AG09319 (cell line): ENCODE measurements at places on chromosomes 3 and 15.
A peak's percentile ranks its signal among the peaks of the same experiment; 100 is the strongest.

- DNase-seq, result no peak
These were observed 18.6 kb downstream of the RNU5B-1 start for GRCh38 chr15:65323071-65323511.

DNA sequence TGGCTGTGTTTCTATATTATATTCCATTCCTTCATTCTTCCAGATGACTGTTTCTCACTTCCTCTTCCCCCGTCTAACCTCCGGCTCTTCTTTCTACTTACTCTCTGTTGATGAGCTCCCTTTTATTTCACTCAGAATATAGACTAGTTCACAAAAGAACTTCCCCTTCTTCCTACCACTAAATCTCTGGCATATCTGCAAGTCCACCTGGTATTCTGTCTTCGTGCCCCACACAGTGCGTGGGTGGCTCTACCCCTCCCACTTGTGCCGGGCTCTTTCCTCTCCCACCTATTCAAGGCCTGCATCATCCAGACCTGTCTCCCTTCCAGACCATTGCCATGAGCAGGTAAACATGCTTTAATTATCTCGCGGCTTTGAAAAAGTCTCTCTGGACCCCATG lies 73.0 kb downstream of the SCN10A start:
- no peak for DNase-seq

DNA sequence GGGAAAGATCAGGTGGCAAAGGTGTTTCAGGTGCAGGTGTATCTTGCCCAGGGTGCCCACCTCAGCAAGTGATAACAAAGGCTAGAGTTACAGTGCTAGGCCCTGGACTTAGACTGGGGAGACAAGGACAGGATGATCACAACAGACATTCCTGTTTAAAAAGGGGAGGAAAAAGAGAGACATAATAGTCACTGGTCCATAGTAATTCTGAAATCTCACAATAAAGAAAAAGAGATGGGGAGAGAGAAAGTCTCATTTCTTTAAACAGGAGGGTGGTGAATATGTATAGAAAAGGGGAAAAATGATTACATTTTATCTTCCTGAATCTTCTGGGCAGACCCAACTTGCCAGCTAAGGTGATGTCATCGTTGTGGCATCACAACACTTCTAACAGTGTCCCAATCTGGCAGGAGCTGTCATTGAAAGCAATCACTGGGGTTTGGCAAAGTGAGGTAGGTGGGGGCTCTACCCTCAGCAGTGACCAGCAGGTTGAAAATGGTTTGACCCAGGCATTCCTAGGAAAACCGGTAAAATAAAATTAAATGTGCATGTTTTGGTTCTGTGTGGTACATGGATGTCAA lies 99.5 kb downstream of the ZNF621 start:
- no peak for DNase-seq

GRCh38 chr3:172751175-172751704 lies 714 bp downstream of the ECT2 start:
- DNase-seq, result no peak

DNA sequence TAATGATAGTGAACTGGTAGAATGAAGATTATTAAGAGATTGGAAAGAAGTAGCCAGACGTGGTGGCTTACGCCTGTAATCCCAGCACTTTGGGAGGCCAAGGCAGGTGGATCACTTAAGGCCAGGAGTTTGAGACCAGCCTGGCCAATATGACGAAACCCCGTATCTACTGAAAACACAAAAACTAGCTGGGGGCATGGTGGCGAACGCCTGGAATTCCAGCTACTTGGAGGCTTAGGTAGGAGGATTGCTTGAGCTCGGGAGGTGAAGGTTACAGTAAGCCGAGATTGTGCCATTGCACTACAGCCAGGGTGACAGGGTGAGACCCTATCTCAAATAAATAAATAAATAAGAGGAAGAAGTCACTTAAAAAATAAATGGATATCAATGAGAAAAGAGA lies 14.0 kb downstream of the USP8 start:
- DNase-seq, result no peak

GRCh38 chr15:55546718-55547117 lies 38.7 kb upstream of the DNAAF4 start:
- DNase-seq, result no peak

- DNase-seq, result no peak
These were observed 38.1 kb downstream of the SI start for GRCh38 chr3:165040186-165040585.

DNA sequence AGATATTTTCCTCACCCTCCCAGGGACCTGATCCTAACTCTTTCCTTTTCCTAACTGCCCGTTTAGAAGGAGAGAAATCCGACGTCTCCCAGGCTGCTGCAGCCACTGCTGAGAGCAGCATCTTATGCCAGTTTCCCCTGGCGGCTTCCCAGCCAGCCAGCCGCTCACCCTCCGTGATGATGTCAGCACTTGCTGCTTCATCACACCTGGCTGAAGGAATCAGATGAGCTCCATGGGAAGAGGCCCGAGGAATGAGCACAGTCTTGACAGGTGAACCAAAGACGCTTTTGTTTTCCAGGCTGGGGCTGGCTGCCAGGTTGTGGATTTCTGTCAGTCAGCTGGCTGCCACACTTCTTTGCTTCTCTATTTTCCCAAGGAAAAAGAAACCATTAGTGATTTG lies 445.1 kb upstream of the RBMS3 start:
- no peak for DNase-seq

DNA sequence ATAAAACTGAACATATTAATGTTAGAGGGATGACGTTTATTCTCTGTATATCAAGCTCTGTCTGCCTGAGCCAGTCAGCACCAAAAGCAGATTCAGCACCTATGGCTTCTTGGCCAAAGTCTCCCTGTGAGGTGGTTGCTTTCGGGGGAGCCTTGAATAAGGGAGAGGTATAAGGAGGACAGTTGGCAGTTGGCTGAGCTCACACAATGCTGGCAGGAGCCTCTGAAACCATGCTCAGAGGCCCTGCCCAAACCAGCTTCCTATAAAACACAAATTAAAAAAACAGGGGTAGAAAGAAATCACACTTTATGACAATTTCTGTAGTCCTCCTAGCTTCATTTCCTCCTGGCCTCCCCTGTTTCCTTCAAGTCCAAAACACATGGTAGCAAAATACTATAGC lies 18.8 kb downstream of the ARHGEF3 start:
- DNase-seq, result no peak

DNA sequence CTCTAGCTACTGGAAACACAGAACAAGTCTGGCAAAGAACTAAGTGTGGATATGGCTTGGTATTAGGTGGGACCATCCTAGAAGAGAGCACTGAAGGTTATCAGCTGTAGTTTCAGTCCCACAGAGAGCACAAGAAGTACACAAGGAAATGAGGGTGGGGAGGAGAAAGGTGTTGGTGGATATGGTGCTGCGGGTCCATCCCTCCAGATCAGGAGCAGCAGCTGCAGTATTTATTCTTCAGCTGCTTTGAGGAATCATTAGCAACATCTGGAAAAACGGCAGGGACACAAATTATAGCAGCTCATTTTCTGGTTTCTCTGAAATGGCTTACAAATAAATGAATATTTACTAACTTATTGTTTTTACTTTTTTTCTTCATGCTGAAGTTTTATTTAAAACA lies 29.0 kb downstream of the CD80 start:
- DNase-seq, result no peak

DNA sequence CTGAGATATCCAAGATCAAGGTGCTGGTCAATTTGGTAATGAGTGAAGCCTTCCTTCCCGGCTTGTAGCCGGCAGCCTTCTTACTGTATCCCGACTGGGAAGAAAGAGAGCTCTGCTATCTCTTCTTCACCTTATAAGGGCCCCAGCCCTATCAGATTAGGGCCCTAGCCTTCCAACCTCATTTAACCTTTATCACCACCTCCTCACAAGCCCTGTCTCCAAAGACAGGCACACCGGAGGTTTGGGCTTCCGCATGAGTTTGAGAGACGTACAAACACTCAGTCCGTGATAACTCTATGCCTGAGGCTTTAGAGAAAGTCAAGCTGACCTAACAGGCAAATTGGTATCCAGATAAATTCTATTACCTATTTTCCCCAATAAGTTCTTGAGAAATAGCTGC lies 243.9 kb downstream of the OPA1 start:
- DNase-seq, result no peak

GRCh38 chr3:133089906-133090485 lies 51.8 kb downstream of the TMEM108 start:
- no peak for DNase-seq

GRCh38 chr3:16300881-16301359 lies 35.9 kb downstream of the OXNAD1 start:
- DNase-seq, result no peak

DNA sequence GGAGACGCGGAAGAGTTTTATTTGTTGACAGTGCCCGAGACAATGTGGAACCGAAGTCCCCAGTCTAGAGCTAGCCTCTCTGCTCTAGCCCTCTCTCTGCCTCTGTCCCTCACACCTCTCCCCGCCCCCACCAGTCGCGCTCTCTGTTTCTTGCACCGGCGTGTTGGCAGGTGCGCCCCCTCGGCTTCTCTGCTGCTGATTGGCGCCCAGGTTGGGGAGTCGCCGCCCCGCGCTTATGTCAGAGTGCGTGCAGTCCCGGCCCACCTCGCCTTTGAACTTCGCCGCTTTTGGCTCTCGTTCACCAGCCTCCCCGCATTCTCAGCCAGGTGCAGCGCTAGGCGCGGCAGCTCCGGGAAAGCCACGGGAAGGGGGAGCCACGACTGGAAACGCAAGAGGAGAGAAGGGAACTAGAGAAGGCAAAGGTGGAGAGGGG lies at the start of gene SOX14:
Gene SOX14, plus strand, starts transcription at position 315 of the 433 bp plus-strand sequence. CDS start 470 bp downstream, outside the sequence.
- no peak for DNase-seq

DNA sequence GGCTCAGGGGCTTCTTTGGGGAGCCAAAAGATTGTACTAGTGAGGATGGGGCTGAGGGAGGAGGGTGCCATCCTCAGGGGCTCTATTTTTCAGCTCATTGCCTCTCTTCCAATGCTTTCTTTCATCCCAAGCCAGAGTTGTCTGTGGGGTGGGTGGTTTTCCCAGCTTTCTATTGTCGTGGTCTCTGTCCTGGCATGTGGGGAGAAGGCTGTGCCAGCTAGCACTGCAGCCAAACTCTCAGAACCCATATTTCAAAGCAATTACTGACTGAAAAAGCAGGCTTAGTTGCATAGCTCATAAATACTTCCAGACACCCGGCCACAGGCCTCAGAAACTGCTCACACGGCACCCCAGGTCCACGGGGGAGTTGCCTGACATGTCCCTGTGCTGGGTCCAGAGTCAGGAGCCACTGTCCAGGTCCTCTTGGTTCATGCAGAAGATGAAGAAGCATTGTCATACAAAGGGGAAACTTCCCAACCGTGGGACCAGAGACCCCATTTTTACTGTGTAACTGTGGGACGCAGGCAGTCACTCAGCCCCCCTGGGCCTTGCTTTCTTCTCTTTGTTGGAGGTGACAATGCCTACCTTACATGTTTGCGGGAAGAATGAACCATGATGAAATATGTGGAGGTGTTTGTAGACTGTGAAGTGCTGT lies 27.6 kb downstream of the FGD5 start:
- no peak for DNase-seq

DNA sequence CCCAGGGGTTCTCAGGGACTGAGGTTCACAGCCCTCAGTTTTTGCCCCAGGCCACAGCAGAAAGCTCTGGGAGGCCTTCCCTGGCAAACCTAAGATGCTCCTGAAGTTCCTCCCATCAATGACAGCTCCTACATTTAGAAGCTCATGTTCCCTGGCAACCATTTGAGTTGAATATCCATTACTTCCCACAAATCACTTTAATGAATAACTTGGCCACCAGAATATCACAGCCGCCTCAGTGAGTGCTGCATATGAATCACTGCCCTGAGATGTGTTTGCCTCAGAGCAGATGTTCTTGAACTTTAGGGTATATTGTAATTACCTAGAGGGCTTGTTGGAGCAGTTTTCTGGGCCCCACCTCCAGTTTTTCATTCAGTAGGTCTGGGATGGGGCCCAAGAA lies 27.4 kb downstream of the SLCO2A1 start:
- DNase-seq, result peak; percentile 40

DNA sequence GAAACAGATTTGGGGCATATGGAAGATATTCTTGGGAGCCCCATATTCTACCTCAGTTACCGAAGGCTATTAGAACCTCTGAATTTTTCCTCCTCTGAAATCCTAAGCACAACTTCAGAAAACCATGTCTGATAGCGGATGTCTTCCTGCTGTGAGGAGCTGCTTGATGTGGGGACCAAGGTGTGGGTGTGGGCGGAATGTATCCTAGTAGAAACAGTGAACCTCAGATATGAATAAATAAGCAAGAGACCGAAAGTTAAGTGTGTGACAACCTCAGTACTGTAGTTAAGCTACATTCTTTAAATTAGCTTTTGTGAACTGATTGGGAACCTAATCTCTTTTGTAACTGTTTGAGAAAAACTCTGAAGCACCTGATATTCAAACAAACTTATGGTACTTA lies 46.9 kb downstream of the SENP2 start:
- DNase-seq, result no peak

DNA sequence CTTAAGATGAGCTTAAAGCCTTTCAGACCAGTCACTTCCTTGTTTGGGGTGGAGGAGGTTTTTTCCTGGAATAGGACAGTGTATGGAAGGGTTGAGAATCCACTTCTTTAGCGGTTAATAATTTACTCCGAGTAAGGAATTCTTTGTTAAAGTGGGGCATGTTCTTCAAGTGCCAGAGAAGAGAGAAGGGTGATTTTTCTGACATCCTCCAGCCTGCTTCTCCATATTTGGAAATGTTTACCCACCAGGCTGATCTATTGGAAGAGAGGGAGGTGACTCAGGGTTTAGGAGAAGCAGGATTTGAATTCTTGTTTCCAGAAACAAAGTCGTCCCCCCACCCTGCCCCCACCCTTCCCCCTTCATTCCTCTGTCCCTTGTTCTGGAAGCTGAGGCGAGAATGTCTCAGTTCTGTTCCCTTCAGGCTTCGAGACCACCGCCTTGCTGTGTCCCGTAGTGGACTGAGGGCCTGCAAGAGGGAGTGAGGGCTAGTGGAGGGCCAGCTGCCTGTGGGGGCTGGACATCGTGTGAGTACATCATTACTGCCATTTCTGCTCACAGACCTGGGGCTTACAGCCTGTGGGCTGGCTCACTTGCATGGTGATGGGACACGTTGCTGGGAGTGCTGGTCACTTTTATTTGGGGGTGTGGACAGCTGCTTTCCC lies 58.5 kb downstream of the LPP start:
- DNase-seq, result no peak

DNA sequence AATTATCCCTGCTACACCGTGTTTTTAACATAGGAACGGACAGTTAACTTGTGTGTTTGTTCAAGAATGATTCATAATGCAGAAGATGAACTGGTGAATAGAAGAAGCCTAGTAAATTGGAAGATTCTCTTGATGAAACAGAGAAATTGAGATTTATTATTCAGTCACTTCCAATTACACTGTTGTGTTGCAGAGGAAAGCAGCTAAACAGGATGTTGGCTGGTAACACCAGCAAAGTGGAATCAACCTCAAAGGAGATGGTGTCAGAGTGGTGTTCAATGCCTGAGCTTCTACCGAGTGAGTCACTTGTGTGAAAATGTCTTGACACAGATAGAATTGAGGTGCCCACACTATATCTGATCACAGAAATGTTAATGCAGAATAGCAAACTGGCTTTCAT lies 399.6 kb downstream of the LPP start:
- no peak for DNase-seq

DNA sequence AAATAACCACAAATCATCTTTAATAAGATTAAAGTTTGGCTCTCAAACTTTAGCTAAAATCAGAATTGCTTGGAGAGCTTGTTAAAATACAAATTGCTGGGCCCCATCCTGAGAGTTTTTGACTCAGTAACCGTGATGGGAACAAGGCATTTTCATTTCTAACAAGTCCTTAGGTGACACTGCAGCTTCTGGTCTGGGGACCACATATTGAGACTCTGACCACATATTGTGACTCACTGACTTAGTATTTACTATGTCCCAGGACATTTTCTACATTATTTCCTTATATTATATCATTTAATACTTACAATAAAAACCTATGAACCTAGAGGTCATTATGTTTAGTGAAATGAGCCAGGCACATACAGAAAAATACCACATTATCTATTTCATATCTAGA lies 164.5 kb downstream of the ZMAT3 start:
- no peak for DNase-seq
